ENCODE measurements at places on chromosomes 4 and X.
A peak's percentile ranks its signal among the peaks of the same experiment; 100 is the strongest.

GRCh38 chrX:41785685-41786084 is 61.7 kb downstream of the GPR82 start:
- no peak for DNase-seq

GRCh38 chr4:37719021-37719420 is 32.8 kb upstream of the RELL1 start:
- no peak for DNase-seq

DNA sequence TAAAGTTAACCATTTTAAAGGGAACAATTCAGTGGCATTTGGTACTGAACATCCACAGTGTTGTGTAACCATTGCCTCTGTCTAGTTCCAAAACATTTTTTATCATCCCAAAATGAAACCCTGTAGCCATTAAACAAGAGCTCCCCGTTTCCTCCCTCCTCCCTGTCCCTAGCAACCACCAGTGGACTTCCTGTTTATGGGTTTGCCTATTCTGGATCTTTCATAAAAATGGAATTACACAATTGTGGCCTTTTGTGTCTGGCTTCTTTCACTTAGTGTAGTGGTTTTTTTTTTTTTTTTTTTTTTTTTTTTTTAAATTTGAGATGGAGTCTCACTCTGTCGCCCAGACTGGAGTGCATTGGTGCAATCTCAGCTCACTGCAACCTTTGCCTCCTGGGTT is 11.6 kb downstream of the RBMX2 start:
- DNase-seq = no peak

DNA sequence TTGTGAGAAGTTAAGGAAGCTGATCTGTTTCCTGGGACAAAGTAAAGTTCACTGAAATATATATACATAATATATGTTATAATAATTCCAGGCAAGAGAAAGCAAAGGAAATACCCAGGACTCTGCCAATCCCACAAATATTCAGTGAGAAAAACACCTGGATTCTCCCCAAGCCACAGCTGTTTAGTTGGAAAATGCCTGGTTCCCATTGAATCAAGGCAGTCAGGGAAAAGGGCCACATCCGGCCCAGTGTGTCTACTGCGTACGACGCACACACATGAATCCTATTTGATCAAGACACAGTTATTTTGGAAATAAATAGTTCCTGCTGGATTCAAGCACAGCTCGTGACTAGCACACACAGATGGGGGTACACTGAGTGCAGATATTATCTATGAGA is 6.3 kb upstream of the DCHS2 start:
- no peak for DNase-seq

DNA sequence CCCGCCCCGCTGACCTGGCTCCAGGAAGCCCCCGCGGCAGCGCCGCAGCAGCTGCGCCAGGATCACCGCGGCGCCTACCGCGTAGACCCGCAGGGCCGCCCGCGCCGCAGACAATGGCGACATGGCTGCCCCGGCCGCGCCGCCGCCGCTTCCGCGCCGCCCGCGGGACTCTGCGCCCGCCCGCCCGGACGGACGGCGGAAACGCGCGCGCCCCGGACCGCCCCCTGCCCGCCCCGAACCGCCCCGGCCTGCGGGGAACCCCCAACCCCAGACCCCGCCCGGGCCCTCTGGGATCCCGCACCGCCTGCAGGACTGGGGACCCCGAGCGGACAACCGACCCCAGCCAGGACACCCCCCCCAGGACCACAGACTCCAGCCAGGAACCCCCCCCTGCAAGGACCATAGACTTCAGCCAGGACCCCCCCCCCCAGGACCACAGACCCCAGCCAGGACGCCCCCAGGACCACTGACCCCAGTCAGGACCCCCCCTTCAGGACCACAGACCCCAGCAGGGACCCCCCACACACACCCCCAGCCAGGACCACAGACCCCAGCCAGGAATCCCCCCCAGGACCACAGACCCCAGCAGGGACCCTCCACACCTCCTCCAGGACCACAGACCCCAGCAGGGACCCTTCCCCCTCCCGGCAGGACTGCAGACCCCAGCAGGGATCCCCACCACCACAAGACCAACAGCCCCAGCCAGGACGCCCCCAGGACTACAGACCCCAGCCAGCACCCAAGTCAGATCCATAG is at the start of the genes DHRSX and ZBED1:
Gene DHRSX, minus strand, starts transcription at position 174 of the 756 bp plus-strand sequence. Its CDS starts 51 bp downstream, at position 123.
Gene ZBED1, minus strand, starts transcription at position 174 of the 756 bp plus-strand sequence. CDS start 10,257 bp downstream, outside the sequence.
- peak; percentile 14 for DNase-seq

- no peak for DNase-seq
These were observed 30.8 kb upstream of the PLA2G12A start for GRCh38 chr4:109760682-109761081.

GRCh38 chr4:26077756-26078155 is 163.7 kb downstream of the SMIM20 start:
- no peak for DNase-seq

- DNase-seq = no peak
These were observed 201.6 kb upstream of the NR3C2 start for GRCh38 chr4:148643851-148644250.

DNA sequence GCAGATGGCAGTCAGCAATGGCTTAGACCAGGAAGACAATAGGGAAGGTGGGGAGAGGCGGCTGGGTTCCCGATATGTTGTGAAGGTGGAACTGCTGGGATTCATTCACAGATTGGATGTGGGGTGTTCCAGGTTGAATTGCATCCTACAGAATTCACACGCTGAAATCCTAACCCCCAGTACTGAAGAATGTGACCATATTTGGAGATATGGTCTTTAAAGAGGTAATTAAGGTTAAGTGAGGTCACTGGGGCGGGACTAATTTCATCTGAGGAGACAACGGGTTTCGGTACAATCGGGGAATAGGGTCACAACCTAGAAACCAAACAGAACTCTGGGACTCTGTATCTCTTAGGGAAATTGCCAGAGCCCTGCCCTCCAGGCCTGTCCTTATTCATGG is 5.3 kb upstream of the CHRNA9 start:
- no peak for DNase-seq

DNA sequence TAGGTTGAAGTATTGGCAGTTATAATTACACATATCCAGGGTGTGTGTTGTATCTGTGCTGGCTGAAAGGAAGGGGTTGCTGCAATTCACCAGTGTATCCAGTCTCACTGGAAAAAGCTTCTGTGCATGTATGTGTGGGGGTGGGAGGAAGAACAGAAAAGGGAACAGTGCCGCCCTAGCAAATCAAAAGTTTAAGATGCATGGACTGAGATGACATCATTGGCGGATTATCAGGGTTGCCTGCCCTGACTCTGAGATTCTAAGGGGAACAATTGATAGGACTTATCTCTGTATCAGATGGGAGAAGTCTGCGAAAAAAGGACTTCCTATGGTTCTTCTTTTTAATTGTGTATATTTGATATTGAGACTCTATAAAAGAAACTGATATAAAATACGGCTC is 3.5 kb downstream of the SLC25A43 start:
- no peak for DNase-seq

- no peak for DNase-seq
These were observed 129.5 kb downstream of the SNCA start for GRCh38 chr4:89707467-89707866.

DNA sequence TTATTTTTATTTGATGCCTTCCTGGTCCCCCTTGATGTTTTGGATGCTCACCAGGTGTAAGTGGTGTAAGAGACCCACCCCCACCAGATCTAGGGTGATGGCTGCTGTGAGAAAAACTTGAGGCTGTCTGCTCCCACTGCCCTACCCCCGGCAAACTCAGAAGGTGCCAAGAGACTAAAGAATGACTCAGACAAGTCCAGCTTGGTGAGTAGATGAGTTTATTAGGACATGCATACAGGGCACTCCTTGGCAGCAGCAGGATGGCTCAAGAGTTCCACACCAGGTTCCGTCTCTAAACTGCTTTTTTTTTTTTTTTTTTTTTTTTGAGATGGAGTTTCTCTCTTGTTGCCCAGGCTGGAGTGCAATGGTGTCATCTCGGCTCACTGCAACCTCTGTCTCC is 84.0 kb upstream of the HPF1 start:
- DNase-seq = no peak

- DNase-seq = no peak
These were observed 1130.8 kb downstream of the FAT4 start for GRCh38 chr4:126445596-126445995.

DNA sequence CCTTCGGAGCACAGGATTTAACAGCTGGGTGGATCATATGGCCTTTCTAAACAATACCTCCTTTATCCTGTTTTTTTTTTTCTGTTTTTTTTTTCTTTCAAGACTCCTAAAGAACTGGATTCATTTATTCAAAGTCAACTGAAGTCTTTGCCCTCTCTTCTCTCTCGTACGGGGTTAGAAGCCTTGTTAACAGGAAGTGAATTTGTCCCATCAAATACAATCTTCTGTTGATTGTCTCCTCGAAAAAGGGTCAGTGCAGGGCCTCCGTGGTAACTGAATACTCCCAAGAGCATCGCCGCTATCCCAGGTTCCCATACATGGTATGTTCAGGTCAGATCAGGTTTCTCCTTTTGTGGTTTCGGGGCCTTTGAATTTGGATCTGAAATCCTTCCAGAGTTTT is 1.8 kb upstream of the TMEM128 start:
- no peak for DNase-seq

- no peak for DNase-seq
These were observed 9.8 kb upstream of the TNIP2 start for GRCh38 chr4:2765832-2766526.

DNA sequence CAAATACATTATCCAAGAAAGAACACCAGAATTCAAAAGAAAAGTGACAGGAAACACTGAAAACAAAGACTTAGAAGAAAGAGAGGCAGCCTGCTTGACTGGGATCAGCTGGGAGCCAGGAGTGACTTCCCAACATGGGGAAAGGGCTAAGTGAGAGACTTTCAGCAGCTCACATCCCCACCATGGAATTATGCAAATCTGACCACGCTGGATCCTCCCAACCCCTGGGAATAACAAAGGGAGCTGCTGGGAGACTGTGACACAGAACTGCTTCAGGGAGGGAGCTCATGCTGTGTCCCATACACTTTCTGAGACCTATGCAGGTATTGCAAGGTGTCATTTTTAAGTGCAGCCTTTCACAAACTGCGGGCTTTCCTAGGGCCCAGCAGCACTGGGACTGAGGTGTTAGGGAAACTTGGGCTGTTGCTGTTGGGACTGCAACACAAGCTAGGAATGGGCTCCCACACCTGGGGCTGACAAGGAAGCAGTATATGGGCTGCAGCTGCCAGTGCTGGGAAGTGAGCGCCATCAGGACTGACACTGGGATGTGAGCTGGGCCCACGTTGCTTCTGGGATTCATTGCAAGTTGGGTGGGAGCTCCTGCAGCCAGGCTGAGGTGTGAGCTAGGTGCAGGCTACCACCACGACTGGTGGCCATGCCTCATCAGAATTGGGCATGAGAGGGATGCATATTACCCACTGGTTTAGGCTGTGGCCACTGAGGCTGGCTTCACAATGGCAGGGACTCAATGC is 139.1 kb downstream of the KDR start:
- no peak for DNase-seq

DNA sequence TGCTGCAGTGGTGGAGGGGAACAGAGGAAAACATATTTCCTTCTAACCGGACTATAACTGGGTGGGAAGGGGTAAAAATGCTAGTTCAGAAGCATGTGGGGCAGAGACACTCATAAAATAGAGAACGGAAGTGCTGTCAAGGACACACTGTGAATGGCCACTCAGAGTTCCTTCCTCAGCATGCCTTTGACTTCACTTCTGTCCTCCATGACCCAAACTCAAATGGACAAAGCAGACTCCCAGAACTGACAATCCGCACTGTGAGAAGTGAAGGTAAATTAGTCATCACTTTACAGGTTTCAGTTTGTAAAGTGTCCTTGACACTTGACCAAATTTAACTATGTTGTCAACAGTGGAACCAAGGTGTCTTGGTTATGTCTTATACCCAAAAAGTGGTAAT is 30.2 kb upstream of the ELF2 start:
- DNase-seq = no peak

- no peak for DNase-seq
These were observed 31.9 kb downstream of the REPS2 start for GRCh38 chrX:16978193-16978984.

- no peak for DNase-seq
These were observed 280.2 kb upstream of the SLC7A11 start for GRCh38 chr4:138522366-138522765.

GRCh38 chr4:183986971-183987946 is 82.2 kb downstream of the STOX2 start:
- DNase-seq = no peak

- DNase-seq = no peak
These were observed 12.7 kb upstream of the PAQR3 start for GRCh38 chr4:78951862-78952472.

GRCh38 chr4:57682275-57682674 is 572.1 kb upstream of the IGFBP7 start:
- no peak for DNase-seq

GRCh38 chr4:85086721-85087120 is 120.2 kb upstream of the WDFY3 start:
- no peak for DNase-seq

DNA sequence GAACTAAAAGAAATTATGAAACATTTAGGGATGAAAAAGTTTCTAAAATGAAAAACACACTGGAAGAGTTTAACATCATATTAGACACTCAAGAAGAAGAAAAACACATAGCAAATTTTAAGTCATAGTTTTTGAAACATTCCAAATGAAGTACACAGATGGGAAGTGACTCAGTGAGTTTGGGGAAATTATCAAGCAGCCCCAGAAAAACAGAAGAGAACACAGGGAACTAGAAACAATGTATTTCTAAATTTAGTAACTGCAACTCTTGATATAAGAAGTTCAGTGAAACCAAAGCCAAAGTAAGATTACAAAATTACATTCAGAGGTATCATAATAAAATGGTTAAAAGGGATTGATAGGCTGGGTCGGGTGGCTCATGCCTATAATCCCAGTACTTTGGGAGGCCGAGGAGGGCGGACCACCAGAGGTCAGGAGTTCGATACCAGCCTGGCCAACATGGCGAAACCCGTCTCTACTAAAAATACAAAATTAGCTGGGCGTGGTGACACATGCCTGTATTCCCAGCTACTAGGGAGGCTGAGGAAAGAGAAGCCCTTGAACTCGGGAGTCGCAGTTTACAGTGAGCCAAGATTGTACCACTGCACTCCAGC is 461.2 kb downstream of the KCTD8 start:
- DNase-seq = no peak

GRCh38 chrX:9781941-9782340 is 4.3 kb upstream of the SHROOM2 start:
- no peak for DNase-seq

DNA sequence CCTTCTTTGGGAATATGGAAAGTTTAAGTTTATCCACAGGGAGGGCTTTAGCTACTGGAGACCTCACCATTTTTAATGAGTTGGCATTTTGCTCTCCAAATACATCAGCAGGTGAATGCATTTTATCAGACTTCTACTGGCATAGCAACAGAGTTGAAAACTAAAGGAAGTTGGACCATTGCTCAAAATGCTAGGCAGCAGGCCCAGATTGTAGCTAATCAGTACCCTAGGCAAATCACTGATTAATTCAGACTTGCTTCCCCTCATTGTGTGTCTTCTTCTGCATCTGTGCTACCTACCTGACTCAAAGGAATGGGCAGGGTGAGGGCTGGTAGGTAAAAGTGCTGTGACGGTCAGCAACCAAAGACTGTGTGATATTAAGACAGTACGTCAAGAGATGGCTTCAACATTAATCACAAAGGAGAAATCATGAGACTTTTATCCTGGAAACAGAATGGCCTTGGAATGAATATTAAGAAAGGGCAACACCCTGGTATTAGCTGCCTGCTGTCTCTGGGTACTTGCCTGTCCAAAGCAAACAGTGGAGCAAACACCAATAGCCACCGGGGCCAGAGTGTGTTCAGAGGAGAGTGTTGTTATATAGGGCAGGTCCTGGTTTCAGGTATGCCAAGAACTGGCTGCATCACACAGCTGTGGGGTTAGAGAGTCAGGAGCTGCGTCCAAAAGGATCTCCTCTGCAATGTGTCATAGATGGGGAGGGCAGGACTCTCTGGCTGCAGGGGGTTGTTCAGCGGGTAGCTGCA is 17.1 kb upstream of the SMIM20 start:
- no peak for DNase-seq

Data from activated naive CD8-positive, alpha-beta T cell treated with anti-CD3 and anti-CD28 coated beads, Interleukin-2, amount 50 U/mL, for 16 hours (primary cell).